Ecto neural progenitor cell (in vitro differentiated cells): ENCODE measurements at places on chromosomes 16 and 17.
A peak's percentile ranks its signal among the peaks of the same experiment; 100 is the strongest.

- DNase-seq, result no peak
These were observed 5.0 kb upstream of the WFIKKN2 start for GRCh38 chr17:50830352-50830751.

DNA sequence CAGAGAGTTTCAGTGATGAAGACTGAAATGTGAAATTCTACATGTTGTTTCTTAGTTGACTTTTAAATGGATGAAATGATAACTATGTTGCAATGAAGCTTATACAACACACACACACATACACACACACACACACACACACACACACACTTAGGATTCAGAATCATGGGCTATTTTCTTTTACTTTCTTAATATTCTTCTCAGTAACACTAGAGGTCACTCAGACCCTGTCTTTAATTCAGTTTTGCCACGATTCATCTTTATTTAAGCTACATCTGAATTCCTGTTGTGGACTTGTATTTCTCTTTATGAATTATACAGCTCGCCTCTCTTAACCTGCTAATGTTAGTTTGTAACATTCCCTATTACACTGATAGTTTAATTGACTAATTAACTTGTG, 109.6 kb upstream of the GOT2 start:
- DNase-seq, result no peak

- DNase-seq, result no peak
These were observed 22.4 kb upstream of the CA4 start for GRCh38 chr17:60127068-60128064.

GRCh38 chr16:71360378-71360777, 1.9 kb downstream of the CALB2 start:
- DNase-seq, result no peak

DNA sequence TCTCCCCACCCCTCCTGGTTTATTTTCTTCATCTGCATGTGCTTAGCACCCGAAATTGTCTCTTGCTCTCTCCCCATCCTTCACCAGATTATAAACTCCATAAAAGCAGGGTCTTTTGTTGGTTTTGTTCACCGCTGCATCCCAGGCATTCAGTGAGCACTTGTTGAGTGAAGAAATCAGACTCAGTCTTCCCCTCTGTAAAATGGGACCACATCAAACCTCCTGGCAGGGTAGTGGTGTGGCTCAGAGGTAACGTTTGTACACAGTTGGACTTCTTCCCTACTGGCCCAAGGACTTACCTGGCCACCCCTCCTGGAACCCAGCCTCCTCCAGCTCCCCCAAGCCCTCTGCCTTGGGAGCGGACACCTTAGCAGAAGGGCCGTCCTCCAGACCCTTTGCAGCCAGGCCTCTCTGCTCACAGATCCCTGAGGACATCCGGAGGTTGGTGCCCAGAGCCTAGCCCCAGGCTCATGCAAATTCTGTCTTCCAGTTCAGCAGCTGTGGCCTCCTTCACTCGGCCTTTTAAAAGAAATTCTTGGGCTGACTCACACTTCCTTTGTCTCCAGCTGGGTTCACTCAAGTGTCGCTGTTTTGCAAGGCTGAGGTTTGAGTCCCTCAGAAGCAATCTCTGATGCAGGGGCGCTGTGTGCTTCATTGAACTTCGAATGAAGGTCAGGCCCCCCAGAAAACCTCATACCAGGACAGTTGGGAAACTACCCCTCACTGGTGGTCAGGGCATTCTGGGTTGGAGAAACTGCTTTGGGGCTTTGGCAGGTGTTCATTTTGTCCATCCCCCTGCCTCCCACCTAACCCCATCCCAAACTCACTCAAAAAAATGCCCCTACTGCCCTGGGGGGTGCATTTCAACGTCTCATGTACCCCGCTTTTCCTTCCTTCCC, 16.8 kb upstream of the RMI2 start:
- DNase-seq, result peak; percentile 72

DNA sequence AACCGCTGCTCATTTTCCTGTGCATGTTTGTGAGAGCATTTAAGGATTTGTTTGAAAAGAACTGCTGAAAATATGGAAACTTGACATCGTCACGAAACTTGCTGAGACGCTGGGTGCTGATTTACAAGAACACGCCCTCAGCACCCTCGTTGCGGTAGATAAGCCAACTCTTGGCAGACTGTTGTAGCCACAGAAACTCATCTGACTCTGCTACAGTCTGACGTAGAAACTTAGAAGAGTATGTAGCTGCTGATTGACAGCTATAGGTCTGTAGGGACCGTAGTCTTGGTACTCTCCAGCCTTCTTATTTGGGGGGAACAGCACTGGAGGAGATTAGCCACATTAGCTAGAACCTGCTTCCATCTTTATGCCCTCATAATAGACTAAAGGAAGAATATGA, 36.1 kb upstream of the MYH2 start:
- no peak for DNase-seq

DNA sequence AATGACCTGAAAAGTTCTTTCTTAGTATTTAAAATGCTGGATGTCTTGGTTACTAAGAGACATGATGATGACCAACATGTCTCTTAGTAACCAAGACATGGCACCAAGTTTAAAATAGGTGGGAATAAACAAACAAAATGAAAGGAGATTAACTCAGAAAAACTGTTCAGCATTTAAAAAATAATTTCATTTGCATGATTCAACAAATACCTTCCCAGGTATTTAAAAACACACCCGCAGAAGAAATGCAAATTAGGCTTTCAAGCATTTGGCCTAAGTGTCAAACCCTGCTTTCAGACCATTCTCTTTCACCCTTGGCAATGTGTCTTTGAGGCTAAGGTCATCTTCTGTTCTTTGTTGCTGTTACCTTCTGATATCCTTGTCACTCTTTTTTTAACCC, 91.4 kb upstream of the CORO6 start:
- DNase-seq, result no peak

GRCh38 chr17:37389160-37389559, 13.4 kb downstream of the C17orf78 start:
- DNase-seq, result no peak

- DNase-seq, result no peak
These were observed 49.5 kb downstream of the SRCIN1 start for GRCh38 chr17:38556239-38556638.

- peak; percentile 76 for DNase-seq
These were observed 28.0 kb downstream of the CUEDC1 start for GRCh38 chr17:57927048-57927723.

GRCh38 chr17:59069856-59070255, 36.8 kb downstream of the TRIM37 start:
- DNase-seq, result no peak

DNA sequence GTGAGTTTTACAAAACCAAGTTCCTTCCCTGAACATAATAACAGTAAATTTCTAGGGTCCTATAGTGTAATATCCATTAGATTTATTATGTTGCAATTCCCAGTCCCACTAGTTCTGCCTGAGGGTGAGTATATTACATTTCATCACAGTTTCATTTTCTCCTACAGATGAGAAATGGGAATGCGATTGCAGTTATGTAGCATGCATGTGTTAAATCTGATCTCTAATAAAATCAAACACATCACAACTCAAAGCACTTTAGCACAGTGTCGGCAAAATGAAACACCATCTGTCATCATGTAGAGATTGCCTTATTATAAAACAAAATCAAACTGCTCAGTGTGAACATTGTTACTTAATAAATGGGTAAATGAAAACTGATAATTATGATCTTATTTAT, 180.5 kb upstream of the TOX3 start:
- DNase-seq, result no peak

GRCh38 chr17:62630365-62631085, 3.1 kb downstream of the MRC2 start:
- DNase-seq, result no peak

- DNase-seq, result no peak
These were observed 22.1 kb downstream of the NUBP1 start for GRCh38 chr16:10765772-10766171.

GRCh38 chr17:15981208-15981607, 18.3 kb downstream of the ZSWIM7 start:
- no peak for DNase-seq

GRCh38 chr17:56897646-56898424, 16.0 kb downstream of the TRIM25 start:
- DNase-seq, result no peak

GRCh38 chr16:450785-451512, 25.5 kb downstream of the RAB11FIP3 start:
- DNase-seq, result no peak

DNA sequence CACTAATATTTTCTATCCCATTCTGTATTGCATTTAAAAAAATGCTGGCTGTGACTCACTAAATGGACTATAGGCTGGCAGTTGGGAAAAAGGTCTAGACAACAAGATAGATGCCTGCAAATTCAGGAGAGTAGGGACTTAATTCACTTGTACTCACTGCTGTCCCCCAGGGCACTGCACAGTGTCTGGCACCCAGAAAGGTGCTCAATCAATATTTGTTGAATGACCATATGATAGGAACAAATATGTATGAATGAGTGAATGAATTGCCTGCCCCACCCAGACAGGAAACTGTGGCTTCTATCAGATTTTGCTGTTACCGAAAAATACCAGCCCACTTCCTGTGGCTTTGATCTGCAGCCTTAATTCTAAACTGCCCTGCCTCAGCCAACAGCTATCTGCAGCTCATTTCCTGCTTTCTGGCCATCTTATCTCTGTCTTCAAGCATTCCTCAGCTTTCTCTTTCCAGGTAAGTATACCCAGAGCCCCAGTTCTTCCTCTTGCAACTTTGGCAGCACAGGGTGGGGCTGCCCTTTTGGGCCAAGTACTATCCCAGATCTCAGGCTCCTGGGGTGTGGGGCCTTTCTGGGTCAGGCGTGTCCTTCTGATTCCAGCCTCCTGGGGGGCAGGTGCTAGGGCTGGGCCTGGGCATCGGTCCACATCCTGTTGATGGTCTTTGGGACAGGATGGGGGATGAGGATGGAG, 15.3 kb upstream of the TNS4 start:
- DNase-seq, result no peak

DNA sequence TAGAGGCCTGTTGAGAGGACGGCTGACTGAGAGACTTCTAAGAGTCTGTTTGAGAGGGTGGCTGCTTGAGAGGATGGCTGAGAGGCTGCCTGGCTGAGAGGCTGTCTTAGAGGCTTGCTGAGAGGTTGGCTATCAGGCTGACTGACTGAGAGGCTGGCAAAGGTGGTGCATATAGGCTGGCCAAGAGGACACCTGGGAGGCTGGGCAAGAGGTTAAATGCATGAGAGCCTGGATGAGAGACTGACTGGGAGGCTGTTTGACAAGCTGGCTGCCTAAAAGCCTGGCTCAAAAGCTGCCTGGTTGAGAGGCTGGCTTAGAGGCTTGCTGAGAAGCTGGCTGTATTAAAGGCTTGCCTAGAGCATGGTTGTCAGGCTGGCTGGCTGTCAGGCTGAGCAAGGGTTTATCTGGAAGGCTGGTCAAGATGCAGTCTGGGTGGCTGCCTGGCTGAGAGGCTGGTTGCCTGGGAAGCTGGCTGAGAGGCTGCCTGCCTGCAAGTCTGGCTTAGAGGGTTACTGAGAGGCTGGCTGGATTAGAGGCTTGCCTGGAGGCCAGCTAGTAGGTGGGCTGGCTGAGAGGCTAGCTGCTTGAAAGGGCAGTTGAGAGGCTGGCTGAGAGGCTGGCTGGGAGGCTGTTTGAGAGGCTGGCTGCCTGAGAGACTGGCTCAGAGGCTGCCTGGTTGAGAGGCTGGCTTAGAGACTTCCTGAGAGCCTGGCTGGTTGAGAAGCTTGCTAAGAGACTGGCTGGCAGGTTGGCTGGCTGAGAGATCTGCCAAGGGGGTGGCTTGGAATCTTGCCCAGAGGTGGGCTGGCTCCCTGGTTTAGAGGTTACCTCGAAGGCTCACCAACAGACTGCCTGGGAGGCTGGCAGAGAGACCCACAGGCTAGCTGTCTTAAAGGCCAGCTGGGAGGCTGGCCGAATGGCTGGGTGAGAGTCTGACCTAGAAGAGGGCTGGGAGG, 38.3 kb upstream of the ACSM2B start:
- peak; percentile 52 for DNase-seq

DNA sequence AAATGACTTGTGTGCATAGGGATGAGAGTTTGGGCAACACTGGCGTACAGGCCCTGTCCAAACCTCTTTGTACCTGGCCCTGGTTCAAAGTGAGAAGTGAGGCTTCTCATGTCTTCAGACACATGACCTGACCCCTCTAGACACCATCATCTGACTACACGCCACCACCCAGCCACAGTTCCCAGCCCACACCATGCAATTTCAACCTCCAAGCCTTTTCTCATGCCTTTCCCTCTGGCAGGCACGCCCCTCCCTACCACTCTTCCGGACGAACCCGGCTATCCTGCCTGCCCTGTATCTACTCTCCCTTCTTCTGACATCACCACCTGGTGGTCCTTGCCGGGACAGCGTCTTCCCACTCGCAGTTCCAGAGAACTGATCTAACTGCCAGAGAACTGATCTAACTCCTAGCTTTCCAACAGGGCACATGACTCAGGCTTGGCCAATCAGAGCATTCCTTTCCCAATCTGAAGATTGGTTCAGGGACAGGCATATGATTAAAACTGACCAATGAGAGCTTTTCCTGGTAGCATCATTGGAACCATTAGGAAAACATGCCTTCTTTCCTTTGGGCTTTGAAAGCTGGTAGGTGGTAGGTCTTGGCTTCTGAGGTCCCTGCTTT, 27.1 kb upstream of the IL21R start:
- peak; percentile 87 for DNase-seq

- DNase-seq, result peak; percentile 59
These were observed 5.3 kb downstream of the KDM6B start for GRCh38 chr17:7839190-7839875.

GRCh38 chr17:37695726-37696125, 49.1 kb downstream of the HNF1B start:
- DNase-seq, result no peak

- no peak for DNase-seq
These were observed 279.3 kb upstream of the KIF2B start for GRCh38 chr17:53543472-53543871.

DNA sequence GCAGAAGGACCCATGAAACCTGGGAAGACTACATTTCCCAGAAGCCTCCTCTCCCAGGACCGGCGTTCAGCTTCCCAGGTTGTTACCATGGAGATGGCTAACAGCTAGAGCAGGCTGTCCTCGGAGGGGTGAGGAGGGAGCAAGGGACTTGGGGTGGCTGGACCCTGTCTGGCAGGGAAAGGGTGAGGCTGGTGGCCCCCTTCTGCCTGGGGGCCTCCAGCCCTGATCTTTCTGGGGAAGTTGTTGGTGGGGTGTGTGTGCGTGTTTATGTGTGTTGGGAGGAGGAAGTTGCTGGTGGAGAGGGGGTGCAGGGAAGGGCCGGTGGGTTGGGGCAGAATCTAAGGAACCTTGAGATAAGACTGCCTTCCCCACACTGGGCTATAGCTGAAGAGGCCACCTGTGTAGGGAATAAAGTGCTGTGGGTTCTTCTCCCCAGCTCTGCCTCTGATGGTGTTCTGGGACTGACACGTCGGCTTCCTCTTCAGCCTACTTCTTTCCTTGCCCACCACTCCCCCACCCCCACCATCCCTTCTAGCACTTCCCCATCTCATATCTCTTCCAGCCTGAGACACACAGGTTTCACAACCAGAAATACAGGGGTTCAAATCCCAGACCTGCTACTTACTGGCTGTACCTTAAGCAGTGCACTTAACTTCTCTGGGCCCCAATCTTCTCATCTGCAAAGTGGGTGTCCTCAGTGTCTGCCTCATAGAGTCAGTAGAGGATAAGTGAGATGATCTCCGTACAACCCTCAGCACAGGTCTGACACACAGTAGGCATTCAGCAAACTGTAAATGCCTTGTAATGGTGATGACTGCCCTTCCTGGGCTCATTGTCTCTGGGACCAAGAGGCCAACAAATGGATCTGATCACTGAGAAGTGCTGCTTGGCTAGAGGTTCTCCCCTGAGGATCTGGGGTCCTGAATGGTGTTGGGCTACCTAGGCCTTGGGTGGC, at the start of gene DRC7:
Gene DRC7, plus strand, starts transcription at position 82 of the 955 bp plus-strand sequence. CDS start 3,144 bp downstream, outside the sequence.
- peak; percentile 77 for DNase-seq
